ENCODE measurements at places on chromosomes 6 and 20.

- DNase-seq = no peak
These were observed 45.3 kb downstream of the SMLR1 start for GRCh38 chr6:130872250-130873095.

GRCh38 chr6:32622545-32623401, 14.4 kb upstream of the HLA-DQA1 start:
- no peak for DNase-seq

- no peak for DNase-seq
These were observed 63.7 kb upstream of the POPDC3 start for GRCh38 chr6:105243487-105243886.

DNA sequence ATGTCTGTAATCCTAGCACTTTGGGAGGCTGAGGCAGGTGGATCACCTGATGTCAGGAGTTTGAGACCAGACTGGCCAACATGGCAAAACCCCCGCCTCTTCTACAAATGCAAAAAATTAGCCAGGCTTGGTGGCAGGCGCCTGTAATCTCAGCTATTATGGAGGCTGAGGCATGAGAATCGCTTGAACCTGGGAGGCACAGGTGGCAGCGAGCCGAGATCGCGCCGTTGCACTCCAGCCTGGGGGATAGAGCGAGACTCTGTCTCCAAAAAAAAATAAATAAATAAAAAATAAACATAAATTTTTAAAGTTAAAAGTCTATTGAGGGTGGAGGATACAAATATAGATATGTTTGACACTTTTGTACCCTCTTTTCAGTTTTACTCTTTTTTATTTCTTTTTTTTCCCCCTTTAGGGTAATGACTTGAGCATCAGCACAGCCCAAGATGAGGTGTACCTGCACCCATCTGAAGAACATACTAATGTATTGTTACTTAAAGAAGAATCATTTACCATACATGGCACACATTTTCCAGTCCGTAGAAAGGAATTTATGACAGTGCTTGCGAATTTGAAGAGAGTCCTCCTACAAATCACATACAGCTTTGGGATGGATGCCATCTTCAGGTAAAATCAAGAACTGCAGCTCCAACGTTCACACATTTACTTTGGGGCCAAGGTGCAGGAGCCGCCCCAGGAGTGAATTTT, 368.9 kb downstream of the LAMA2 start:
- no peak for DNase-seq

GRCh38 chr20:32970115-32970972, 33.9 kb downstream of the SUN5 start:
- no peak for DNase-seq

DNA sequence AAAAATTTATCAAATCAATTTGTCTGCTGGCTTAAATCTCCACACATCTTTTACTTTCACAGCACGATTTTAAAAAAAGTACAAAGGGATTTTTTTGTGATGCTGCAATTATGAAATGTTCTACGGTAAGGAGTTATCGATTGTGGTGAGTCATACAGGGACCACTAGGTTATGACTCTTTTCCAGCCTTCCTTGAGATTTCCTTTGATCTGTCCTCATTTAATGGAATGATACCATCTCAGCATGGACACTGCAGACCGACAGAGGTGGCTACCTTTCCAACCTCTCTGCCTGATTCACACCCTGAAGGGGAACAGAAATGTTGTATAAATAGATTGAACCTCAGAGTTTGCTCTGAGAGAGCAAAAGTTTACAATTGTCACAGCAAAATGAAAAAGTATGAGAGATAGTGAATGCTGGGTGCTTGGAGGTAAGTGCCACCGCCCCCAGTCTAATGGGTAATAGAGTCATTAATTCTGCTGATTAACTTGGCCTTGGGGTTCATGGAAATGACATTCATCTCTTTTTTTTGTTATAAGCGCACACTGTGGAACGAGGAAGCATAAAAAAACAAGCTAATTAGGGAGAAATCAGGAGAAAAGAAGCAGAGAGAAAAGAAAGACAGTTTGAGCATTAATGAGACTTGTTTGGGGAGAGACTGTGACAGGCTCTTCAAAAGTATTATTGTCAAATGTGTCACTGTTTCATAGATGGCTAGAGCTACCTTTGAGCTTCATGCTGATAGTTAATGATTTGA, 306.0 kb downstream of the RNF144B start:
- no peak for DNase-seq

- DNase-seq = no peak
These were observed 21.0 kb downstream of the TCF15 start for GRCh38 chr20:588932-589672.

DNA sequence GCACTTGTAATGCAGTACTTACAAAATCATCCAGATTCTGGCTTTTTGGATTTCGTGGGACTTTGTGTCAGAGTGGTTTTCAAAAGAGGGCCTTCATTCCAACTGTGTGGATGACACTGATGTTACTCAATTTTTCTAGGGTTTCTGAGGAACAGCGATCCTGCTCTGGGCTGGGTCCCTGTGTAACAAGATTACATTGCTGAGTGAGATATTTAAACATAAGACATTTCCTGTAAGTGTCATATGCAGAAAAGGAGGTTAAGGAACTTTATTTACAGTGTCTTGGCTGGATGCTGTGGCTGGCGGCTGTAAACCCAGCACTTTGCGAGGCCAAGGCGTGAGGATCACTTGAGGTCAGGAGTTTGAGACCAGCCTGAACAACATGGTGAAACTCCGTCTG, 6.7 kb downstream of the ZFAND3 start:
- no peak for DNase-seq

DNA sequence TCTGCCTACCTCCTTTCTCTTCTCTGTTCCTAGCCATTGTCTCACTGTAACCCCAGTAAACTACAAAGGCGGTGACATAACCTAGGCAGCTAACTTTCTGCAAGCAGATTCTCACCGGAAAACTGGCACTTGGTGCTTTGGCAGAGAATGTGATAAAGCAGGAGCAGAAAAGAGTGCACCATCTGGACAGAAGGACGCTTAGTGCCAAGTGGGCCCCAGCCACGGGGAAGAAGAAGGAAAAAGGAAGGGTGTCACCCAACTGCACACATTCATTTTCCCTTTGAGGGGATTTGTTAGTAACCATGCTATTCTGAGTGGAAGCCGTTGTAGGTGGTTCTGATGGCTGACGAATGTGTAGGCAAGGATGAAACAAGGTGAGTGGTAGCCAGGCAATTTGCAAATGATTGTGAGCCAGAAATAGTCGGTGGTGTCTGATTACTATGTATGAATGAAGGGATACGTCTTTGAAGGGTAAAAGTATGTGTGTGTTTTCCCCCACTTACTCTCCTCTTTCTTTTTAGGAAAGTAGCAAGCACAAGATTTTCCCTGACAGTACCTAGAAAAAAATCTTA, 148.3 kb upstream of the STXBP5 start:
- DNase-seq = no peak

- no peak for DNase-seq
These were observed 573.6 kb upstream of the EPHA7 start for GRCh38 chr6:93992976-93993375.

GRCh38 chr20:50303573-50304500, 113.2 kb downstream of the CEBPB start:
- DNase-seq = no peak

- no peak for DNase-seq
These were observed 43.8 kb upstream of the AFDN start for GRCh38 chr6:167782698-167783517.

DNA sequence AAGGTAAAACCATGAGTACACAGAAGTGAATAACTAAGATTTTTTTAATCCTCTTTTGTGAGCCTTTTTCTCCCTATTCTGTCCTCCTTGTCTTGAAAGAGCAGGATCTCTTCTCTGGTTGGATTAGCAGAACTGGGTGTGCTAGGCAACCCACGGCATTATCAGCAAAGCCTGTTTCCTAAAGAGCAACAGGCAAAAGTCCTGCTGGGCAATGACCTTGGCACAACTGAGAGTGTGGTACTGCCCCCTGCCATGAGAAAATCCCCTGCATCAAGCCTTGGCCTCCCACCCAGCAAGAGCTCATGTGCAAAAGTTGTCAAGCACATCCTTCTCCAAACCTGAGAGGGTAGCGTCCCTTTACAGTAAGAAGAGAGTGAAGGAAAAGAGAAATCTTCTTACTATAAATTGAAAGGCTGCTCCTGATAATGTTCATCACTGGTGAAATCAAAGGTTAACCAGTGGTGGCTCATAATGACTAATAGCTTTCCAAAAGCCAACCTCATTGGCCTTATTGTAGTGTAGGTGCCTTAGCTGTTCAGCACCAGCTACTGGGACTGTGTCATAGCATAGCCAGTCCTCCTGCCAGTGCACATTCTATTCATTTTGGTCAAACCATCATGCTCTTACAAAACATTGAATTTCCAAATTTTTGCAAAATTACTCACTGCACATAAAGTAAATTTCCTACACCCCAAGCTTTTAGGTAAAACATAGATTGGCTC, 17.1 kb downstream of the KIF6 start:
- no peak for DNase-seq

GRCh38 chr20:50610212-50610718, 81.1 kb downstream of the RIPOR3 start:
- DNase-seq = no peak

- DNase-seq = no peak
These were observed 50.6 kb downstream of the SLC22A3 start for GRCh38 chr6:160398674-160399271.

- DNase-seq = no peak
These were observed 193.4 kb downstream of the CDC5L start for GRCh38 chr6:44580901-44581300.

- DNase-seq = no peak
These were observed 40.0 kb upstream of the GCNT2 start for GRCh38 chr6:10481101-10481500.

DNA sequence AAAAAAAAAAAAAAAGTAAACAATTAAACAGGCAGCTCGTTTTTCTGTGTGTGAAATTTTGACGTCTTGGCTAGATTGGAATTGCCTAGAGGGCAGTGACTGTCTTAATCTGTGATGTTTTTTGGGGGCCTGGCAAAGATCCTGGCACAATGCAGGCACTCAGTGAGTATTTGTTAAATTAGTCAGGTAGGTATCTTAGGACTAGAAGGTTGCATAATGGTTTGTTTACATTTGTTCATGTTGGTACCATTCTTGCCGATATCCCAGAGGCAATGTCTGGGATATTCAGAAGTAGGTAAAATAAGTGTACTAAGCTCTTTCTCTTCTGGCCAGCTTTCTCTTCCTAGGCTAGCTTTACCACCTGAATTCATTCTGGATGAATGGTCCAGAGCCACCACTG, 2.5 kb downstream of the AAR2 start:
- DNase-seq = no peak

GRCh38 chr6:8905757-8906156, 470.4 kb upstream of the SLC35B3 start:
- no peak for DNase-seq

GRCh38 chr6:31768363-31769257, 6.2 kb downstream of the SAPCD1 start:
- DNase-seq = no peak

GRCh38 chr6:12288211-12288618, 1.9 kb upstream of the EDN1 start:
- no peak for DNase-seq

DNA sequence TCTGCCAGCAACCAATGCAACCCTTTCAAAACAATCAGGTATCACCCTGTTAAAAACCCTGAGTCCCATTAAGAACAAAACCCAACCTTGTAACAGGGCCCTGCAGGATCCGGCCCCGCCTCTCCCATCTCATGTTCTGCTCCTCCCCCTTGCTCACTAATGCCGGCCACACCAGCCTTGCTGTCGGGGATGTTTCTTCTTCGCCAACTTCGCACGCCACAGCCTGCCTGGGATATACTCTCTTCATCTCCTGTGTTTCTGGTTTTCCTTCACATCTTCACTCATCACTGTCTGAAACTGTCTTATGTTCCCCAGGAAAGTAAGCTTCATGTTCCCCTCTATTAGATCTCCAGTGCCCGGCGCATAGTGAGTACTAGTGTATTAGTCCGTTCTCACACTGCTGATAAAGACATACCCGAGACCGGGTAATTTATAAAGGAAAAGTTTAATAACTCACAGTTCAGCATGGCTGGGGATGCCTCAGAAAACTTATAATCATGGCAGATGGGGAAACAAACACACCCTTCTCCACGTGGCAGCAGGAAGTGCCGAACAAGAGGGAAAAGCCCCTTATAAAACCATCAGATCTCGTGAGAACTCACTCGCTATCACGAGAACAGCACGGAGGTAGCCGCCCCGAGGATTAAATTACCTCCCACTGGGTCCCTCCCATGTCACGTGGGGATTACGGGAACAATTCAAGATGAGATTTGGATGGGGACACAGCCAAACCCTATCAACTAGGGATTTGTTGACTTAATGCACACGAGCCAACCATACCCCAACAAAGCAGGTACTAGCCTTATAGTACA, 5.1 kb downstream of the TP53RK start:
- DNase-seq = no peak

GRCh38 chr20:42610070-42610469, 579.6 kb downstream of the PTPRT start:
- DNase-seq = no peak

GRCh38 chr20:47263080-47263464, 93.4 kb downstream of the ZMYND8 start:
- no peak for DNase-seq

DNA sequence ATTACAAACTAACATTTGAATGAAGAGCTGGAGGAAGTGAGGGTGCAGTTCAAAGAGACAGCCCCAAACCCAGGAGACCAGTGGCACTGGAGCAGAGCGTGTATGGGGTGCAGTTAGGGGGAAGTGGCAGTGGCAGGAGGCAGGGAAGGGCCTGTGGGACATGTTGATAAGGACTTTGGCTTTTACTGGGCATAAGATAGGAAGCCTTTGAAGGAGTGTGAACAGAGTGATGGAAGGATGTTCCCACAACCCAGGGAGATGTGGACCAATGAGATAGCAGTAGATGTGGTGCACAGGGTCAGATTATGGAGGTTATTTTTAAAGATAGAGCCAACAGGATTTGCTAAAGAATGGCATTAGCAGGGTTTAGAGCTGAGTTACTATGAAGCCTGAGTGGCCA, 56.4 kb downstream of the AIG1 start:
- DNase-seq = no peak

DNA sequence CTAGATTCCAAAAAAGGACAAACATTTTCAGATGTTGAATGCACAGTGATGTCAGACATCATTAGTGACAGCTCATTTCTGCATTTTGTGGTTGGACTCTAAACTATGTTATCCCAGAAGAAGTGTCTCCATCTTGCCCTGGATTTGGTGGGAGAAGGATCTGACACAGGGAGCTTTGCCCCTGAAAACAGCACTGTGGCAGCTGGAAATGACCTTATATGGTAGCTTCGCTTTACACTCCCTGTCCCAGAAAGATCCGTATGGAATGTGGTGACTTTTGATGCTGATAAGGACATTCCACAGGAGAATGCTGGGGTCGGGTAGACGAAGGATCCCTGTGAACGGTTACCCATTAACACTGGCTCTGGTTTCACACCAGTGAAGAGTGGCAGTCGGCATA, 87.2 kb upstream of the EDN1 start:
- no peak for DNase-seq

- DNase-seq = no peak
These were observed 205.3 kb downstream of the PRL start for GRCh38 chr6:22091424-22091948.

GRCh38 chr20:11242320-11242719, 568.5 kb upstream of the JAG1 start:
- no peak for DNase-seq

All from cortex of kidney (tissue), 1 donor.